Progenitor cell of endocrine pancreas (in vitro differentiated cells): ENCODE measurements at places on chromosomes 5 and 9.

- H3K4me1 ChIP-seq: peaks cover 3% of the 10 kb centered on the region
- no peak overlapping the region for H3K4me3 ChIP-seq
- no peak overlapping the region for H3K27ac ChIP-seq
- DNase-seq: no peak
- no peaks in the 10 kb centered on the region for H3K27me3 ChIP-seq
- no peaks in the 10 kb centered on the region for H3K36me3 ChIP-seq
Measured at GRCh38 chr5:171131497-171131896, 177.6 kb upstream of the TLX3 start.

- DNase-seq: no peak
- H3K27me3 ChIP-seq: peaks cover 27% of the 10 kb centered on the region
- H3K36me3 ChIP-seq: no peaks in the 10 kb centered on the region
- H3K4me3 ChIP-seq: no peak overlapping the region
- H3K27ac ChIP-seq: no peak overlapping the region
Measured at GRCh38 chr5:167296661-167297060, 994.8 kb upstream of the WWC1 start.

DNA sequence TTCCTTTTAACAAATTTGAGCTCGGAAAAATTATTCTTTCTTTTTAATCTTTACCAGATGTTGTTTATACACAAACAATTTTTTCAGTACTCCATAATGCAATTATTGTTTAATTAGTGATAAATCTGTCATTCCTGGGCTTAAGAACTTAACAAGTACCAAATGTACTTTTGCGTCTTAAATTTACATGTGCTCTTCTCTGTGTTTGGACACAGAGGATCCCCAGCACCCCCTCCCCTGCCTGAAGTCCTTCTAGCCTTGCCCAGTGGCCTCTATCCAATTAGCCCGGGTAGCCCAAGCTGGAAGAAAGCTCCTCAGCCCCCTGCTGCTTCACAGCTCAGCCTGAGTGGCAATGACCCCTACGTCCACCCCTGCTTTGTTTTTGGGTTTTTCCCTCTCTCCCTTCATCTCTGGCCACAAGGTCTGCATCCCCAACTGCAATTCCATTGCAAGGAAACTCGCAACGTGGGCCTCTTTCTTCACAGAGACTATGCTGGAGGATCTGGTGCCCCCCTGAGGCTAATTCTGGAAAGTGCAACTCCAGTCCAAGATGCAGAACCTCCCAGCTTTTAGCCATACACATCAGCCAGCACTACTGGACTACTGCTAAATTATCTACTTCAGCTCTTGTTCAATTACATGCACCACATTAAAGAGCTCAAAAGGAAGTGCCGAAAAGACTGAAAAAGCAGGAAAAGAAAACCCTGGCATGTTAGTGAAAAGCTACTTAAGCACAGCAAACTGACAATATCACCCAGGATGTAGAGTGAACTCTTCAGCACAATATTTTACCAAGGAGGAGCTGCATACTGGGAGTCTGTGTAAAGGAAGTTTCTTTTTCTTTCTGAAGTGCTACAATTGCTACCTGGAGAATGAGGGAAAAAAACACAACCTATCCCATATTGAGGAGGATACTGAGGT lies 186.2 kb downstream of the FANCC start:
- no peak overlapping the region for H3K4me3 ChIP-seq
- H3K4me1 ChIP-seq: peaks cover 17% of the 10 kb centered on the region
- H3K27ac ChIP-seq: no peak overlapping the region
- no peaks in the 10 kb centered on the region for H3K27me3 ChIP-seq
- H3K36me3 ChIP-seq: no peaks in the 10 kb centered on the region

- H3K36me3 ChIP-seq: no peaks in the 10 kb centered on the region
- H3K4me3 ChIP-seq: no peak overlapping the region
- H3K27ac ChIP-seq: no peak overlapping the region
- no peaks in the 10 kb centered on the region for H3K27me3 ChIP-seq
- DNase-seq: no peak
Measured at GRCh38 chr5:43967165-43967564, 364.2 kb downstream of the NNT start.
